ENCODE measurements at places on chromosomes 2 and 18.

DNA sequence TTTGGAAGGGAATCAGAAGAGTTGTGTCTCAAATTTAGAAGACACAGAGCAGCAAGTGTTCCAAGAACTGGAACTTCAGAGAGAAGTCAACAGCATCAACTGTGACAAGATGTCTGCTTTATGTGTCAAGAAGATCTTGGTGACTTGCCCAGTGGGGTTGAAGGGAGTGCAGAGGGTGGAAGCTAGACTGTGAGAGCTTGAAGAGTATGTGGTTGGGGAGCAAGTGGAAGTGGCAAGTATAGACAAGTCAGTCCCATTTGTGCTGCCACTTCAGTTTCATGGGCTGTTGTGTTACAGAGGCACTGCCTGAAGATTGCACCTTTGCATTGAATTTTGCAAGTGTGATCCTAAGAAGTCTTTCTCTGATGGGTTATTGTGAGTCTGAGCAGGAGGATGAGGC, 68.7 kb upstream of the MC2R start:
- no peak for DNase-seq

GRCh38 chr18:54020156-54020745, 204.2 kb downstream of the MBD2 start:
- DNase-seq = no peak

- no peak for DNase-seq
Observed at GRCh38 chr2:221134718-221135117, 437.4 kb downstream of the EPHA4 start.

- DNase-seq = no peak
Observed at GRCh38 chr18:39780774-39781173, 2174.3 kb upstream of the PIK3C3 start.

DNA sequence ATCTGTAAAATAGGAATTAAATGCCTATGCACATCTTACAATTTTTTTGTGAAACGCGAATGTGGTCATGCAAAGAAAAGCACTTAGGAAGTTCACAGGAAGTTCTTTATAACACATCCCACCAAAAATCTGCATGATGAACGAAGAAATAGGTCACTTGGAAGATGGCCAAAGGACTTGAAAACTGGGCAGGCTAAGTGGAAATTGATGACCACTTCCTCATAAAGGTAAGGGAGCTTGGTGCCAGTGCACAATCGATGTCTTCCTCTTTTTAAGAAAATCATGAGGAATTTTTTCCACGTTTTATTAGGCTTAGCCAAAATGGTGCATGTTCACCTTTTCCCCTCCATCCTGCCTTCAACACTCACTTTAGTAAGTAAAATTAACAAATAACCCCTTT, 8.2 kb upstream of the NT5C1B start:
- no peak for DNase-seq

GRCh38 chr2:9657083-9657482, 26.3 kb upstream of the YWHAQ start:
- no peak for DNase-seq

GRCh38 chr2:16632598-16632997, 33.0 kb downstream of the CYRIA start:
- DNase-seq = no peak

GRCh38 chr2:30385327-30385726, 61.7 kb upstream of the LCLAT1 start:
- DNase-seq = no peak

- DNase-seq = no peak
Observed at GRCh38 chr2:241191081-241191480, 2.6 kb downstream of the ANO7 start.

GRCh38 chr2:233245406-233245805, 6.1 kb upstream of the ATG16L1 start:
- DNase-seq = no peak
